ENCODE measurements at places on chromosomes 7 and 10.

DNA sequence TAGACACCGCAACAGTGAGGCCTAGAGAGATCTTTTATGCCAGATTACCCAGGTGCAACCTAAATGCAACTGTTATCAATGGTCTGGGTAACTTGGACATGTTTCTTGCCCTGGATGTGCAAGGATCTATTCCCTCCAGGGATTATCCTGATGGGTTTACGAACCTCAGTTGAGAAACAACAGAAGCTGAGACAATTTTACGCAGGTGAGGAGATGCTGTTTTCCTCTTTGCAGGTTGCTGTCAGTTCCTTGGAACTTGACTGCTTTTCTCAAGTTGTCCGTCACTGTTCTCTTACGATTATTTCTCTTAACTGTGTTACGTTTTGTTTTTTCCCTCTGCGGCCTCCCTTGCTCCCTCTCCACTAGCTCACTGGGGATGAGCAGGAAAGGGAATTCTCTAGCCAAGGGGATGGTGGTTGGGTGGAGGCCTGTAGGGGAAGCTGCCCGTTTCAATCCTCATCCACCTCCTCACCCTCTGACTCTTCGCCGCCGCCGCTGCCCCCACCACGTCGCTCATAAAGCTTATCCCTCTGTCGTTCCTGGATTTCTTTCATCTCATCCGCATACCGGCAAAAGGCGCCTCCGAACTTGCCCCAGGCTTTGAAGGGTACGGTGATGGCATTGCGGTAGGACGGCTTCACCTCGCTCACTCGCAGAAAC, 1.2 kb downstream of the PURB start:
- no peak for DNase-seq

DNA sequence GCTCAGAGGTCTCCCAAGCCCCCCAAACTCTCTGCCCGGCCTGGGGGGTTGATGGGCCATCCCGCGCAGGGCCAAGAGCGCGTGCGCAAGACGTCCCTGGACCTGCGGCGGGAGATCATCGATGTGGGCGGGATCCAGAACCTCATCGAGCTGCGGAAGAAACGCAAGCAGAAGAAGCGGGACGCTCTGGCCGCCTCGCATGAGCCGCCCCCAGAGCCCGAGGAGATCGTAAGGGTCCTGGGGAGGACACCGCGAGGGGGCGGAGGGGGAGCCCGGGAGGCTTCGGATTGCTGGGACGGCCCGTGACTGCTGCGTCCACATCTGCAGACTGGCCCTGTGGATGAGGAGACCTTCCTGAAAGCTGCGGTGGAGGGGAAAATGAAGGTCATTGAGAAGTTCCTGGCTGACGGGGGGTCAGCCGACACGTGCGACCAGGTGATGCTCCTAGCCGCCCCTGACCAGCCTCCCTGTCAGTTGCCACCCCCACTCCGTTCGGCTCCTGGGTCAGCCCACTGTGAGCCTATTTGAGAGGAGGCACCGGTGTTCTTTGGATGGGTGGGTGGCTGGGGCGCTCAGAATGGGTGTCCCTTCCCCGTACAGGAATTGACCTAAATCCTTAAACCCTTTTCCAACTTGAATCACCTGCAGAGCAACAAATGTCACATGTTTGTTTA, 5.7 kb downstream of the ANKRD2 start:
- DNase-seq = no peak

DNA sequence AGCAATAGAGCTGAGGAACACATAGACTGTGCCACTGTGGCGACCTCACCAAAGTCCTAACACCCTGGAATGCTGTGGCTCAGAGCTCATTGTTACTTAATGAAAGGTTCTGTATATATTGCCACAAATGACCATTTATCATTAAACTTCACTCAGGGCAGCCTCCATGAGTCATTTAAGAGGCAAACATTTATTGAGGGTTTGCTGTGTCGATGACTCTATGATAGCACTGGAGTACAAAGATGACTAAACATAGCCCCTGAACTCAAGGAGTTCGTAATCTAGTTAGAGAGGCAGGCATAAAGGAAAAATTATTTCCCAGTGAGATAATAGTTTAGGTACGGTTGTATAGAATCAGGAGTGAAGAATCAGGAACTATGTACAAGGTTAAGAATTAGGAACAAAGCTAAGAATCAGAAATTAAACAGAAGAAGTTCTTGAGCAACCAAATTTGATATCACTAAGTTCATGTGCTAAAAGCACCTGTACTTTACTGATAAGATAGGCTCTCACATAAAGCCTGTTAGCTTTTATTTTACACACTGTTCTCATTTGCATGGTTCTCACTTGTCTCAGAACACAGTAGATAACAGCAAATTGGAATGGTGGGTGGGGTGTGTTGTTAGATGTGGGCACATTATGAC, 7.9 kb downstream of the ENTPD7 start:
- no peak for DNase-seq

DNA sequence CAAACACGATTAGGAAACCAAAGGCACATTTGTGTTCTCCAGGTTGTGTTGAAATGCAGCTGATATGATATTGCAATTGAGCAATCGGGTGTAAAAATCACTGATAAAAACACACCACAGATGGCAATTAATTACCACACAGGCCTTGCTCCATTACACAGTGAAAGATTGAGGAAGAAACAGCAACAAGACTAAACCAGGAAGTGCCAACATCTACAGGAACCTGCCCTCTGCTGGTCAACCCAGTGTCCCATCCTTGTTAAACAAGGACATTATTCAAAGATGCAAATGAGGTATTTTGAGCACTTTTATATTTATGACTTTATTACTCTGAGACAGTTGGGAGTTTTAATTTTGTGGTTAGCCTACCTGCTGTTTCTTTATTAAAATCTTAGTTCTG, 765.6 kb upstream of the GHITM start:
- no peak for DNase-seq

- DNase-seq = no peak
Measured at GRCh38 chr7:68244389-68244788, 1247.8 kb downstream of the TYW1 start.

DNA sequence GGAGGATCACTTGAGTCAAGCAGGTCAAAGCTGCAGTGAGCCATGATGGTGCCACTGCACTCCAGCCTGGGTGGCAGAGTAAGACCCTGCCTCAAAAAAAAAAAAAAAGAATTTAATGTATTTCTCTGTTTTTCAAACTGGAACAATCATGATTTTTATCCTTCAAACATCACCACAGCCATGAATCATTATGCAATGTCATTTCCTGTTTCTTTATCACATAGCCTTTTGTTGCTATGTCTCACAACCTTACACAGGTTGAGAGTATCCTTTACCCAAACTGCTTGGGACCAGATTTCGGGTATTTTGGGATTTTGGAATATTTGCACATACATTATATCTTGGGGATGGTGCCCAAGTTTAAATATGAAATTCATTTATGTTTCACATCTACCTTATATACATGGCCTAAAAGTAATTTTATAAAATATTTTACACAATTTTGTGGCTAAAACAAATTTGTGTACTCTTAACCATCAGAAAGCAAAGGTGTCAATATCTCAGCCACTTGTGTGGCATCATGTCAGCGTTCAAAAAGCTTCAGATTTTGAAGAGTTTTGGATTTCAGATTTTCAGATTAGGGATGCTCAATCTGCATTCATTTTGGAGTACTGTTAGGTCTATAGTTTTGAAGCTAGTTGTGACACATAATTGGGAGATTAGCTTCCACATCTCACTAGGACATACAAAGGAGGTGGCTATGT, 8.2 kb downstream of the NT5C3A start:
- no peak for DNase-seq

GRCh38 chr10:11212288-11213085, 194.8 kb downstream of the CELF2 start:
- no peak for DNase-seq

DNA sequence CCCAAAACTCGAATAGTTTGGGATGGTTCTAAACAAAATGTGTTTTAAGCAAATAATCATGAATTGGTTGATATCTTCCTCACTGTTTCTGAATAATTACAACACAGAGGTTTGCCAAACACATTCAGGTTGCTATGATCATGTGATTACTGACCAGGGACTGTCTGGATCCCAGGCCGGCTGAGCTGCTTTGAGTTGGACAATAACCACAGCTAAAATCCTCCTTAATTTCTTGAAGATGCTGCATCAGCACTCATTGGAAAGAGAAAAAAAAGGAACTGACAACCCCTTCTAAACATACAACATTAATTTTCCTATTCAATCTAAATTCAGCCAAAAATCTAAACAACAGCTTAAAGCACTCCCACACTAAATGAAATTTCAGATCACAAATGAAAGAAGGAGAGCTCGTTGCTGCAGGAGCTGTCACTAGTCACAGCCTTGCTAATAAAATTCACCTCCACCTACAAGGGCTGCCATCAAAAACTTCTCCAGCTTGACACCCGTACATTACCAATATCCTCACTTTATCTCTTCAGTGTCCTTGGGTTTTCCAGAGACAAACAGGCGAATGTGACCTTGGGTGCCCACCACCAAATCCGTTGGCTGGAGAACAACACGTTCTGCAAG, 560.2 kb downstream of the KCNMA1 start:
- DNase-seq = no peak

DNA sequence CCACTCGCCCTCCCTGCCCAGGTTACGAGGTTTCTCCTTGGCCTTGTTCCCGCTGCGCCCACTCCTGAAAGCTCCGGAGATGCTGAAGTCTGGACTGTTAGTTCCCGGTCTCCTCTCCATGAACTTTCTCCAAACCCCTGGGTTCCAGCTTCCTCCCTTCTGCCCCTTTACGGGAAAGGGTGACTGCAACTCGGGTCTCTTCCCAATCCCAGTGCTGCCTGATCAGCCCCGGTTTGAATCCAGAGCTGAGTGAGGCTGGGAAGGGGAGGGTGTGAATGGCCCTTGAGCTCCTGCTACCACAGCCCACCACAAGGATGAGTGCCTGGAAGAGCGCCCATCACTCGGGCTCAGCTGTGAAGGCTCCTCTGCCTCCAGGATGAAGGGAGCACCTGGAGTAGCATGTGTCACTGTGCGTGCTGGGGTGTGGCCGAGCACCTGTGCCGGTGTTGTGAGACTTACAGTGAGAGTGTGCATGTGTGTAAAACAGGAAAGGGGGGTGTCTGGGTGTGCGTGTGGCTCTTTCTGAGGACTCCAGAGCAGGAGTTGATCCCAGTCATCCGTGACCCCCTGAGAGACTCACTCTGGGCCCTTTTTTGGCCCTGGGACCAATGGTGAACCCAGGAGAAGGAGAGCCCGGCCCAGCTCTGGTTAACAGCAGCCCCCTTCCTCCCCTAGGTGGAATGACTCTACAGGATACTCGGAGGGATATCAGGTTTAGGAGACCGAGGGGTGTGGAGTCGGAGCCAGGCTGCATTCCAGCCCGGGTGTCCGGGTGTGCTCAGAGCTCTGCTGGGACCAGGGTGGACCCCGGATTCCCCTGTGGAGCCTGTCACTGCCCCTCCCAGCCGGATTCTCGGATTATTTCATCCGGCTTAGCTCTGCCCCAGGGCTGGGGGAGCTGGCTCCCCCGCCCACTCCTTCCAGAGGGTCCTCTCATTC, 1.1 kb upstream of the ZNF467 start:
- no peak for DNase-seq

DNA sequence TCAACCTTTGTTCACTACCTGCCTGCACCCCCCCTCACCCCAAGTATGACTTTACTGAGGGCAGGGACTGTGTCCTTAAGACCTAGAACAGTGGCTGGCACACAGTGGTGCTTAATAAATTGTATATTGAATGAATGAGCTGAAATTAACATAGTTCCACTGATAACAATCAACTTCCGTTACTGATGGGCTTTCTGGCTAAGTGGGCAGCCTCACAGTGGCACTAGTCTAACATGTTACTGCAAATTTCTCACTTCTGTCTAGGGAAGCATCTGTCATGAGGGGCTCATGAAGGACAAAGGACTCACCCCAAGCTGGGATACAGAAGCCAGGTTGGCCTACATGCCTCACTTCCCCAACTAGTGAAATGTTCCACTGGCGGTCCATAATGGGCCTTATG, 79.3 kb downstream of the CTTNBP2 start:
- no peak for DNase-seq
